ENCODE measurements at places on chromosomes 12 and 14.

- peak; percentile 75 for DNase-seq
These were observed 396.1 kb downstream of the RAD51B start for GRCh38 chr14:68215629-68216028.

DNA sequence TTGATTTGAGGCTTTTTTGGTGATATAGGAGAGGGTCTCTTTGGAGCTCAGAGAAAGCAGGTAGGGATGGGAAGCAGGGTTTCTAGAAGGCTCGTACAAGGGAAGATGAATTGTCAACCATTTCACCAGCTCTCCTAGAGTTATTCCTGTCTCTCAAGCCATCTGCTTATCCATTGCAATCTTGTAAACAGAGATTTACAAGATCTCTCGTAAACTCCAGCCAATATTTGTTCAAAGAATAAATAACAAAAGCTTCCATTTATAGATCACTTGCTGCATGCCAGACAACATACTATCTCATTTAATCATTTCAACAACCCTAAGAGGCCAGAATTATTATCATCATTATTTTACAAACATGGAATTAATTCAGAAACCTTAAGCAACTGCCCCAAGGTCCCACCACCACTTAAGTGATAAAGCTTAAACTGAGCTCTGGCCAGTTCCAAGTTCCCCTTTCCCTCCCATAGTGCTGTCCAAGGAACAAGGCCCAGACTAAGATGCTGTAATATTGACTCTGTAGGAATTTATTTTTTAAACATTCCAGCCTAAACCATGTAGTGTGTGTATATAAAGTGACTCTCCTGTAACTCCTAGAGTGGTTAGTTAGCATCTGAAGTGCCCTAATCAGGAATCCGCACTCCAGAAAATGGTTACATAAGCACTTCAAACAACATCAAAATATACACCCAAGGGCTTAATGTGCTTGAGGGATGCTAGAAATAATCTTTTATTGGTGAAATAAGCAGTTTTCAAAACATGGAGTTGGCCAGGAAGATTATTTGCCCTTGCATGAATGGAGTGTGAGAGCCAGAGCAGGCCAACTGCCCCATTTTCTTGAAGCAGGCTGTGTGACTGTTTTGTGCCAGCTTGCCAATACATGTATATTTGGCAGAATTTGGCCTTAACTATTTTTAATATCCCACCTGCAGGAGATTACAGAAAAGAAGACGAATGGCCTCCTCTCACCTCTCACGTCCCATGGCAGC, 2.8 kb upstream of the PLEKHH1 start:
- no peak for DNase-seq

- DNase-seq: peak; percentile 33
These were observed 569 bp upstream of the RGS6 start for GRCh38 chr14:71931492-71932228.

DNA sequence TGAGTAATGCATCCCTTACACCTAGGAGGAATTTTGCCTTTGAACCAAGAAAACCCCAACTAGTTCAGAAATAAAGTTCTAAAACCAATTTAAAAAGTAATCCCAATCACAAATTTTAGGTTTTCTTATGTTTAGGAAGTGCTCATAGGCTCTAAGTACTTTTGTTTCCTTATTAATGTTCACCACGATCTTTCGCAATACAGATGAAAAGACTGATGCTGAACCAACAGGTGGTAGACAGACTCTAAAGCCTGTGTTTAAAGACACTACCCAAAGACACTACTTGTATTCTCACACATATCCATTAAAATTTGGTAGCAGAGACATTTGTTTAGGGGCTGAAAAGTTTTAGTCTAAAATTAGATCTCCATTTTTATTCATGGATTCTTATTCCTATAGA, 10.6 kb upstream of the PHLDA1 start:
- no peak for DNase-seq

DNA sequence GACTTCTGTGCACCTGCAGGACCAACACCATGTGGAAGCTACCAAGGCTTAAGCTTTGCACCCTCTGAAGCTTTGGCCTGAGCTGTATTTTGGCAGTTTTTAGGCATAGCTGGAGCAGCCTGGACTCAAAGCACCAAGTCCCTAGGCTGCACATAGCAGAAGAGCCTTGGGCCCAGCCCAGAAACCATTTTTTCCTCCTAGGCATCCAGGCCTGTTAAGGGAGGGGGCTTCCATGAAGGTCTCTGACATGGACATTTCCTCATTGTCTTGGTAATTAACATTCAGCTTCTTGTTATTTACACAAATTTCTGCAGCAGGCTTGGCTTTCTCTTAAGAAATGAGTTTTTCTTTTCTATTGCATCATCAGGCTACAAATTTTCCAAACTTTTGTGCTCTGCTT, 475.8 kb upstream of the FLRT2 start:
- DNase-seq: no peak

GRCh38 chr12:82709794-82710355, 23.2 kb downstream of the TMTC2 start:
- DNase-seq: no peak

GRCh38 chr14:97005934-97006333, 208.8 kb downstream of the VRK1 start:
- no peak for DNase-seq

DNA sequence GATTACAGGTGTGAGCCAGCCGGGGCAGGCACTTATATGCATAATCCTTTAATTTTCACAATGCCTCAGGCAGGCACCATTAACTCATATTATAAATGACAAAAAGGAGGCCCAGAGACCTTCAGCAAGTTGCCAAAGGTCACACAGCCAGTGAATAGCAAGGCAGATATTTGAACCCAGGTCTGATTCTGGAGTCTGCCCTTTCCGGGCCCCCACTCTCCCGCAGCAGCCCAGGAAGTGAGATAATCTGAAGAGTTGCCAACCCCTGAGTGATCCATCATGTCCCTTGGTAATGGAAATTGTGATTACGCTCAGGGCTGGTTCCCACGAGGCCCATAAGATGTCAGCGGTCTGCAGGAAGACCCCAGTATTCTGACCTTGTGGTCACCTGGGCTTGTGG, 95.3 kb upstream of the MED13L start:
- DNase-seq: no peak

DNA sequence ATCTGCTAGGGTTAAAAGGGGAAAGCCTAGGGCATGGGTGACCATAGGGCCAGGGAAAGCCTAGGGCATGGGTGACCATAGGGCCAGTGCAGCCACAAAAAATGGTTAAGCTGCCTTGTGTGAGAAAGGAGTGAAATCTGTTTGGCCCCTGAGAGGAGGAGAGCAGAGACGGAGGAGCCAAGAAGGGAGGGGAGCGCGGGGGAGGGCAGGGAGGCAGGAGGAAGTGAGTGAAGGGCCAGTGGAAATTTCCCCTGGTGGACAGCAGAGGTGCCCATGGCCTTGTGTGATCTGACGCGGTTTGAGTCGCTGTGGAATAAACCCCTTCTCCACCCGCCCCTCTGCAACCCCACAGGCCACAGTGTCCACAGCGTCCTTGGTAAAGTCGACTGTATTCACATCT, 618 bp upstream of the AQP6 start:
- DNase-seq: peak; percentile 25

DNA sequence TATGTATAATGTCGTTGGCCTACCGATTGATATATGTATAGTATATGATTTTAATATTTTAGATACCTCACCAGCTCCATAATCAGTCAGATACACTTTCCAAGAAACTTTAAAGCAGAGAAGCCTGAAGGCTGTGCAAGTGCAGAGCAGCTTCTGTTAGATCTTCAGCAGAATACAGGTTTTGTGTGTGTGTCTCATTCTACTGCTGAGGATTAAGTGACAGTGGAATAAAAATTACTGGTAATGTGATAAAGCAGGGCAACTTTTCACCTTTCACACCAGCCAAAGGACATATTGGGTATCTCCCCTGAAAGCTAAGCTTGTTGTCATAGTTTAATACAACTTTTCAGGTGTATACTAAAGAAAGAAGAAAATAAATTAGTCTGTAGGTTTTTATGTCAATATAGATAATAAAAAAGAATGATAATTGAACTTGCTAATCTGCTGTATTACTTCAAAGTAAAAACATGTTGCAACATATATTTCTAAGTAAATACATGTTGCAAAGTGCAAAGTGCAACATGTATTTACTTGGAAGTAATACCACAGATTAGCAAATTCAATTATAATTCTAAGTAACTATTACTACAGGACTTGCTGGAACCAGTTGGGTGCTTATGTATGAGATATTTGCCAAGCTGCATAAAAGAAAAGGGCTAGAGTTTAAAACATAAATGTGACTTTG, 128.3 kb downstream of the SLC16A7 start:
- no peak for DNase-seq

DNA sequence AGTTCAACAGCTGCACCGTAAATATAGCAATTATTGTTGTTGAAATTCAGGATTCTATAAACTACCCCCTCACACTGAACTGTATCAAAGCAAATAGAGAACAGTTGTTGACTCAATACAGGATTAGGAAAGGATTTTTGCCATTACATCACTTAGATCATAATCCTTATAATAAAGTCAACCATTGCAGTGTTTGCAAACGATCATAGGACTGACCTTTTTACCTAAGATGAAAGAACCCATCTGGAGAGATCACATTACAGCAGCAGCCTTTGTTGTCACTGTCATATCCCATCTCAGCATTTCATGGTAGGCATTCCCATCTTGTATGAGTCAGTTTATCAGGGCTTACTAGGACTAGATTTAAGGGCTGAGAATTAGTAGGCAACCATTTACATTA, 96.1 kb downstream of the IPO8 start:
- DNase-seq: no peak

DNA sequence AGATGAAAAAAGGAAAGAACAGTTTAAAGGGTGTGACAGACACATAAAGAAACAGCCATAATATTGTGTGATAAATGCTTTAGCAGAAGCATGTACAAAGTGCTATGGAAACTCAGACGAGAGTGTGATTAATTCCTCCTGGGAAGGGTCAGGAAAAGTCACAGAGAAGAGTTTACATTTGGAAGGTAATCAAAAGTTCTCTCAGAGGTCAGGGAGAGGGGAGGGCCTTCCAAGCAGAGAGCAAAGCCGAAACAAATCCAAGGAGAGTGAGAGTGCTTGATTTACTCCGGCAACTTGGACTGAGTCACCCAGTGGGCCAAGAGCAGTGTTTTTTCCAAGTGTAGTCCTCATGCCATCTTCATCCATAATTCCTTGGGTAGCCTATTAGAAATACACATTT, 108.3 kb downstream of the IGF1 start:
- no peak for DNase-seq

GRCh38 chr12:94769776-94770759, 119.7 kb upstream of the TMCC3 start:
- no peak for DNase-seq

- DNase-seq: no peak
These were observed 6.0 kb downstream of the CGRRF1 start for GRCh38 chr14:54515670-54516069.

- no peak for DNase-seq
These were observed 207.2 kb upstream of the SRRM4 start for GRCh38 chr12:118773956-118774723.

- DNase-seq: no peak
These were observed 67.0 kb downstream of the EML1 start for GRCh38 chr14:99860219-99860618.

GRCh38 chr14:61616524-61617185, 78.7 kb upstream of the HIF1A start:
- DNase-seq: no peak

- DNase-seq: no peak
These were observed 115.0 kb downstream of the TPH2 start for GRCh38 chr12:72053604-72054003.

- peak; percentile 39 for DNase-seq
These were observed 319.4 kb downstream of the SYT1 start for GRCh38 chr12:79183926-79184325.

GRCh38 chr14:88247228-88247627, 75.8 kb downstream of the KCNK10 start:
- DNase-seq: no peak

GRCh38 chr12:10178821-10179220, at the start of gene TMEM52B:
Gene TMEM52B (plus strand): TSS chr12:10179032. CDS start chr12:10179575, 543 bp downstream.
- no peak for DNase-seq

- no peak for DNase-seq
These were observed 2.1 kb downstream of the MLH3 start for GRCh38 chr14:75049136-75049535.

- DNase-seq: no peak
These were observed 1.9 kb upstream of the TRHDE start for GRCh38 chr12:72270246-72270645.

GRCh38 chr12:72734581-72734980, 462.4 kb downstream of the TRHDE start:
- DNase-seq: no peak

- DNase-seq: no peak
These were observed 535.2 kb downstream of the BCL11B start for GRCh38 chr14:98736701-98737338.

DNA sequence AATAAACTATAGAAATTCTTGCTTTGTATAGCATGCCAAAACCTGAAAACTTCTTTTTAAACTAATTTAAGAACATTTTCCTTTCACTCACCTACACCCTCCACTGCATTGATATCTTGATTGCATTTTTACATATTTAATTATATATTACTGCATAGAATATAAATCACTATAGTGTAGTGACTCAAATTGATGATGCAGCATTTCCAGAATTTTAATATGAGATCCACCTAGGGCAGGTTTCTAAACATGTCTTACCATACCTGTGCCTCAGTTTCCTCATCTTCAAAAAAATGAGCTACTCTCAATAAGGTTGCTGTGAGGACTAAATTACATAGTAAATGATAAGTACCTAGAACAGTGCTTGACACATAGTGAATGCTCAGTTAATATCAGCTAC, 881.5 kb downstream of the RPS29 start:
- no peak for DNase-seq

GRCh38 chr12:4118017-4118510, 155.5 kb upstream of the CCND2 start:
- DNase-seq: peak; percentile 85

DNA sequence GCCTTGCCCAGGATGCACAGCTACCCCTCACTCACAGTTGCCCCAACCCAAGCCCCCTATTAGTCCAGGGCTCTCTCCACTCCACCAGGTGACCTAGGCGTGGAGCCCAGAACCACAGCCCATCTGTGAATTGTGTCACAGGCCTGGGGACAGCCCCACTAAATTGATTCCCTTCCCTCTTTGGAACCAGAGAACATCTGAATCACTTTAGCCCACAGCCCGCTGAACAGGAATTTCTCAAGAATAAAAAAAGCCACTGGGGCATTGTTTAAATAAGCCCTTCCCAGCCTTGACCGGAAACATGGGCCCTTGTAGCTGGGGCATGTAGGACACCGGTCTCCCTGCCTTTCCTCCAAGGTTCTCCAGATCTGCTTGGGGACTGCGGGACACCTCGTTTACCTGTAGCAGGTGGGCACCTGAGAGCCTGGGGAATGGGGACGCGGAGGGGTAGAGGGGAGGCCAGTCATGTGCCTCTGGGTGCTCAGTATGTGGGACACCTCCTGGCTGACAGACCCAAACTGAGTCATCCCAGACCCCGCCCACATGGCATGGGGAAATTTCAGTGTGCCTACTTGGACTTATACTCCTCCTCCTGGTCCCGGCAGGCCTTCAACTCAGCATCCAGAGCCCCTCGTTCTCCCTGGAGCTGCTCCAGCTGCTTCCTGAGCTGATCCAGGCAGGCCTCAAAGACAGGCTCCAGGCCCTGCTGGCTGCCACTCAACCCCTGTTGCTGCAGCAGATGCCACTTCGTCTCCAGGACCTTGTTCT, 1.3 kb downstream of the KRT78 start:
- peak; percentile 84 for DNase-seq

- DNase-seq: no peak
These were observed 108.7 kb downstream of the PTGER2 start for GRCh38 chr14:52422650-52423356.

GRCh38 chr12:28793581-28794151, 355.4 kb upstream of the FAR2 start:
- DNase-seq: no peak

- no peak for DNase-seq
These were observed 502 bp downstream of the KIF26A start for GRCh38 chr14:104138718-104139459.

GRCh38 chr12:29396774-29397173, 15.8 kb upstream of the ERGIC2 start:
- no peak for DNase-seq
